ENCODE measurements at places on chromosomes 5 and 9.

GRCh38 chr9:33719581-33720374, 75.6 kb upstream of the PRSS3 start:
- DNase-seq = peak; percentile 54

- peak; percentile 6 for DNase-seq
These were observed 252.6 kb downstream of the CDK5RAP2 start for GRCh38 chr9:120327322-120327721.

- no peak for DNase-seq
These were observed 230.9 kb downstream of the CDH9 start for GRCh38 chr5:26807231-26808199.

GRCh38 chr9:21252721-21253547, 13.1 kb upstream of the IFNA14 start:
- DNase-seq = no peak

DNA sequence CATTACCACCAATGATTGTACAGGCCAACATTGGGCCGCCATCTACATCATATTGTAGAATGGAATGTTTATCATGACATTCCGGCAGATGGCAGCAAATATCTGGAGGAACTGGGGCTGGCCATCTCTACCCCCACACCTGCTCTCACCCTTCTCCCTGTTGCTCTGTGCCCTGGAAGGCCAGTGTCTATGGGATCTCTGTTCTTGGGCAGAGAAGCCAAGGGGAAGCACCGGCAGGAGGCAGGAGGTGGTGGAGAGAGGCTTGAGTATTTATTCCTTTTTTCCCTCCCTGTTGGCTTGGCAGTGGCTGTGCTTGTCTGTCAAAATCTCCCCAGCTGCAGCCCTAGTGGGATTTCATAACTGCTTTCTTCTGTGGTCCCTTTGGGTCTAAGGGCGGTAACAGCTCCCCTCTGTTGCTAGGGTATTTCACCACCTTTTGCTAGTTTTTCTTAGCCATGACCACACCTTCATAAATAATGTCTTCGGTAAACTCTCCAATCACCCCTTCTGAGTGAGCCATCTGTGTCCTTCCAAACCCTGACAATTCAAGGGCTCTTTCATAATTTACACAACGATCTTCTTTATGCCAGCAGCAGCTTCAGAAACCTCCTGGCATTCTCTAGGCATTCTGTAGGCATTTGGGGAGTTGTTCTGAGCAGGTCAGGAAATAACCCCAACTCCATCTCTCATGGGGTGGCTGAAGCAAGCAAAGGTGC, 225.8 kb downstream of the MELK start:
- DNase-seq = no peak

DNA sequence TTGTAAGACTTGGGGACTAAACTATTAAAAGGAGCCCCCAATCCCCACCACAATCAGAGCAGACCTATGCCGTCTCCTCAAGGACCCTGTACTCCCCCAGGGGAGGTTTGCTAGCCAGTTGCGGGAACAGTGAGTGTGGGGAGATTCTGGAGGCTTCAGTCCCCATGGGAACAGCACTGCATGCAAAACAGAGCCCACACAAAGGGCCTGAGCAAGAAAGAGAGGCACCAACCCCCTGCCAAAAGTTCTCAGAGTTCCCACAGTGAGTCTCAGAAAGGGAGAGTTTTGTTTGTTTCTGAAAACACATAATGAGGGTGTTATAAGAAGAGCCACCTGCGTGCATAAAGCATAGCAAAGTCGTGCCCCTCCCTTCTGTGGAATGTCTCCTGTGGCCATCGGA, 56.6 kb downstream of the CFAP90 start:
- DNase-seq = no peak

- DNase-seq = no peak
These were observed 39.0 kb upstream of the AOPEP start for GRCh38 chr9:94687451-94687850.

GRCh38 chr5:80607832-80608231, 37.8 kb upstream of the ANKRD34B start:
- DNase-seq = no peak

DNA sequence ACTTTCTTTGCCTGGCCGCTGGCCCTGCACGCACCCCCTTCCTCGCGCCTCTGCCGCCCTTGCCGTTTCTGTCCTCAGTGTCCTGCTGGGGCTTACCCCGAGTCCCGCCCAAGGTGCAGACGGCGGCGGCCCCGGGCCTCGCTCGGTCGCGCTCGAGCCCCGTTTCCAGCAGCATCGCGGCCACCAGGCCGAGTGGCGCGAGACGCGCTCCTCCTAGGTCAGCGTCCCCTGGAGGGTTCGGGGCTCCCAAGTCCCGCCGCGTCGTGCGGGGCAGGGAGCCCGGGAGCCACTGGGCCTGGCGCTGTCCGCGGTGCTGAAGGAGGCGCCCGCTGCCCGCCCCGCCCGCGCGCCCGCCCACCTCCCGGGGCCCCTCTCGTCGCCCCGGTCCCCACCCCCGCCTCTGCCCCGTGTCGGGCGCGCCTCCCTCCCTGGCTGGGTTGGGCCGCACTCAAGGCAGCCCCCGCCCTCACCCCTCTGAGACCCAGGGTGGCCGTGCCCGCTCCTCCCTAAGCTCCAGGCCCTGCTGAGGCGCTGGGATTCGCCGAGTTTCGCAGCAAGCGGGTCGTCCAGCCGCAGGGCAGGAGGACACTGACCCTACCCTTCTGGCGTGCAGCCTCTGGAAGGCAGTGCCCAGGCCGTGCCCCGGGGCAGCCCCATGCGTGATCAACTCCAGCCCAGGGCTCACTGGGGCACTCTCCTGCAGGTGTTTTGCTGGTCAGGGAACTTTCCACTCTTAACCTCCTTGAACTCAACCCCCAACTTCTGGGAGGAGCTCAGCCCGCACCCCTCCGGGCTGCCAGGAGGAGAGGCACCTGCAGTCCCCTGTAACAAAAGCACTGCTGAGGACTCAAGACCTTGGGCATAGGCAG, at the start of gene LHX3:
TSS of gene LHX3 (minus strand) at position 291 of the 869 bp plus-strand sequence. CDS start at position 175, 116 bp downstream.
- DNase-seq = peak; percentile 26

GRCh38 chr5:963673-964531, 44.7 kb upstream of the NKD2 start:
- peak; percentile 31 for DNase-seq

DNA sequence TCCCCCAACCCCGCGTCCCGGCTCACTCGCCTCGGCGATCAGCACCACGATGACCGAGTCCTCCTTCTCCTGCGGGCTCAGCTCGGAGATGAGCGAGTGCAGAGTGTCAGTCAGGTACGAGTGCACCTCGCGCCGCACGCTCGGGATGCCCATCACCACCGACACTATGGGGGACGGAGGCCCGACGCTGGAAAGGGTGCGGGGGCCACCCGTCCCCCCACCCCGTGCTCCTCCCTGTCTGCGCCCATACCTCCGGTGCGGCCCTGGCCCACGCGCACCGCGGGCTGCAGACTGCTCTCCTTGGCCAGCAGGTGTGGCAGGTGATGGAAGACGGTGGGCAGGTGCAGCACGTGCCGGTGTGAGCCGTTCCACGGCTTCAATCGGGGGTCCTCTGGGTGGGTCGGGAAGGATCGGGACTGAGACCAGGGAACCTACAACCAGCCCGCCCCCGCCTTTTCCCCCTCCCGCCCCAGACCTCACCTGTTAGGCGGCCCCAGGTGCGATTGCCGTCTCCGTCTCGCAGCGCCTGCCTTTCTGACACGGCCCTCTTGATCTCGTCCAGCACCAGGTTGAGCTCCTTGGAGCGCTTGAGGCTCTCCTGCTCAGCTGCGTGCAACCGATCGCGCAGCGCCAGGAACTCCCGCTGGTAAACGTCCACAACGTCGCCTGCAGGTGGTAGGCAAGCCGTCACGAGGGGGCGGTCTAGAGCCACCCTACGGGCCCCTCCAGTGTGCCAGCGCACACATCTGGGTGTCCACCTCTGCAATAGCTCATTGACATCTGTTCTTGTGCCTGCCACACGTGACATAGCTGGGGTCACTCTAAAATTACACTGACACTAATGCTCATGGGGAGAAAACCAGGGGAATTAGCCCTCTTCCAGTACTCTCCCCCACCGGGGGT, 5.1 kb downstream of the MGAT4B start:
- DNase-seq = peak; percentile 91

DNA sequence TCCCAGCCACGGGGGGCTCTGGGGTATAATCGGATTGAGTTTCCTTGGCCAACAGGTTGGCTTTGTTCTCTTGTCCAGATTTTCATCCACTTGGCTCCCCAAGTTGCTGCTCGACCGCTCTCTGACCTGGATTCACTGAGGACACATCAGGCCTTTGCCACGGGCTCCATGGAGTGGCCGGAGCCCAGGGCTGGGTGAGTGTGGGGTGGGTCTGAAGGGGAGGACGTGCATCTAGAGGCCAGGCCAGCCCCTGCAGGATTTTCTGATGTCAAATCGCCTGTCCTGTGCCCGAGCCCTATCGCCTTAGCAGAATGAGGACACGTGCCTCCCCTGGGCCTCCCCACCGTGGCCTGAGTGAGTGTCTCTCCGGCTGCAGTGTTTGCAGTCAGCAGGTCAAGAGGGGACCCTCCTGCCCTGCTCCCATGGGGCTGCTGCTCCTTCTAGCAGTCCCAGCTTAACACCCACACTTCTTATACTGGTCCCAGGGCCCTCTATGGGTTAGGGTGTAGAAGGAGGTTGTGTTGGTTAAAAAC, 89.1 kb upstream of the BOD1 start:
- no peak for DNase-seq

DNA sequence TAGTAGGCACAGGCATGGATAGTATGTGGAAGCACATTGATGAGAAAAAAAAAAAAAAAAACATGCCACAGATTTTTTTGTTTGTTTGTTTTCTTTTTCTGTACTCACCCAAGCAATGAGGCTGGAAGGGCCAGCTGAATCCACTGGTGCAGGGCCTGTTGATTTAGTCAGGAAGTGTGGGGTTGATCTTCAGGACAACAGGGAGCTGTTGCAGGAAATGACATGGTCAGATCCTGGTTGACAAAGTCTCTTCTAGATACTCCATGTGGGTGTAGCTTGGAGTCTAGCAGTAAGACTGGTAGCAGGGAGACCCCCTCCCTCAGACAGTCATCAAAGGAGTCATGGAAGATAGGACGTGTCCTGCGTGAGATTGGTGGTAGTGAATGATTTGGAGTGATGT, 191.8 kb downstream of the PAPPA start:
- no peak for DNase-seq

GRCh38 chr9:72363236-72363635, 1.8 kb downstream of the ZFAND5 start:
- DNase-seq = no peak

DNA sequence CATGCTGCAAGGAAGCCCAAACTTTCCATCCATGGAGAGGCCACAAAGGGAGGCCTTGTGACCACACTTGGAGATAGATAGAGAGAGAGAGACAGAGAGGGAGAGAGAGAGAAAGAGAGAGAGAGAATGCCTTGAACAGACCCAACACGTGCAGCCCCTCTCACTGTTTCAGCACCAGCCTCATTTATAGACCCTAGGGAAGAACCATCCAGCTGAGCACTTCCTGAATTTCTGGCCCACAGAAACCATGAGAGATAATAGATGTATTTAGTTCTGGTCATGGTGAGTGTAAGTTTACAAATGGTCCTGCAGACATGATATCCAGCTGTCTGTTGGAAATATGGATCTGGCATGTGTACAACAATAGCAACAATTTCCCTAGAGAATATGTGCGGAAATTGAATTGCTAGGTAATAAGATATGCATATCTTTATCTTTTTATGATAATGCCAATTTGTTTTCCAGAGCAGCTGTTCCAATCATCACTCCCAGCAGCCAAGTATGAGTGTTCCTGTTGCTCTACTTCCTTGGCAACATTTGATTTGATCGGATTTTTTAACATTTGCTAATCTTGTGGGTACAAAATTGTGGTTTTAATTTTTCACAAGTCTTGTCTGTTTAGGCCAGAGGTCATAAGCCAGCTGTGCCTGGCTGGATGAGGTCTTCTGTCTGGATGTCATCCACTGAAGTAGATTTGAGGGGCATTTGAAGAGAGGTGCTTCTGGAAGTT, 217.3 kb upstream of the IL12B start:
- DNase-seq = no peak

GRCh38 chr9:1154739-1155138, 104.6 kb downstream of the DMRT2 start:
- DNase-seq = no peak

- DNase-seq = no peak
These were observed 125.8 kb downstream of the MACROH2A1 start for GRCh38 chr5:135273212-135273611.

DNA sequence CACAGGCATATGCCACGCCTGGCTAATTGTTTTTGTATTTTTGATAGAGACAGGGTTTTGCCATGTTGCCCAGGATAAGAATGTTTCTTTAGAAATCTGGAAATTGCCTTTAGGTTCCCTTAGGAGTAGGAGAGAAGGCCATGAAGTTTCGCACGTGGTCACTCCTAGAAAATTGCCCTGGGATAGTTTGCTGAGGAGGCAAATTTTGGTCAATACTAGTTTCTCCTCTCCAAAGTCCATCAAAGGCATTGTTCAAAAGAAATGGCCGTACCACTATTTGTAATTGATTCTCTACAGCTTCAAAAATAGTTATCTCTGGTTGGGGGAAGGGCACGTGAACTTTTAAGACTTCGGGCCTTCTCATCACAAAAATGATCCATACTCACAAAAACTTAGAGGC, 845 bp upstream of the SLC30A5 start:
- DNase-seq = no peak

- no peak for DNase-seq
These were observed 11.4 kb upstream of the PTGDS start for GRCh38 chr9:136965771-136966484.

DNA sequence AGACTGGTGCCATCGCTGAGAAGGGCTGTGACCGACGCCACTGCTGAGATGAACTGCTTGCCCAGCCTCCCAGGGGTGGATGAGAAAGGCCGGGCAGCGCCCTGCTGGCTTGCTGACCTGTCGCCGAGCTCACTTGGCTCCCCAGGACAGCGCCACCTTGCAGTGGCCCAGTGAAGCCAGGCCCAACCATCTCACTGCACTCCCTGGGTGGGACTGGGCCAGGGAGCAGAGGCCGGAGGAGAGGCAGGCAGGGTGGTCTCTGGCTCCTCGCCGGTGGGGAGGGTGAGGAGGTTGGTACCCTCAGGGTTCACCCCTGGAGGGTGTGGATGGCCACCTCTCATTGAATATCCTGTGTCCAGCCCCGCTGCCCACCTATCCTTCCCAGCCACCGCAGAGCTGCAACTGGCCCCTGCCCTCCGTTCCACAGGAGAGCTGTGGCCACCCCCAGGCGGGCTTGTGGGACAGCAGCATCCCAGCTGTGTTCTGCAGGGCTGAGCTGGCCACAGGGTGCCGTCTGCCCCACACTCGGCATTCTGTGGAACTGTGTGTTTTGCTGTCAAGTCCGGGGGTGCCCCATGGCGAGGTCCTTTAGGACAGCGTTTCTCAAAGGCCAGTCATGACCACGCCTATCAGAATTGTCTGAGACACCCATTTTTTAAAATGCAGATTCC, 41.0 kb upstream of the FCN2 start:
- no peak for DNase-seq

DNA sequence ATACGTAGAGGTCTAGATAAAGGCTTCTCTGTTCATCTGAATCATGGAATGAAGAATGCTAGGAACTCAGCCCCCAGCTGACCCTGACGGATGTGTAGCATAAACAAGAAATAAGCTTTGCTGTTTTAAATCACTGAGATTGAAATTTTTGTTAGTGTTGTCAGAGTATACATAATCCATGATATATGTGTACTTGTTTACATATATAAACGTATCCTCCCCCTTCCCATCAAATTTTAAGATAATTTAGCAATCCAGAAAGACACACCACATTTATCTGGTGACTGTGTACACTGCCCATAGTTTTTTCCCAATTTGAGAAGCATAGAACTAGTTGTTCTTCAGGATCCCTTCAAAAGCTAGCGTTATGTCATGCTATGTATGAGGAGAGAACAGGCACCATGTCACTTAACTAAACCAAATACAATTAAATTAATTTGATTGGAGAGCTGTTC, 80.8 kb upstream of the OSMR start:
- no peak for DNase-seq
